ENCODE measurements at places on chromosomes 11 and 22. TPM values are rescaled to one million over a fixed set of nuclear protein-coding genes. Genes with fewer than 3 reads are reported as not detected.

DNA sequence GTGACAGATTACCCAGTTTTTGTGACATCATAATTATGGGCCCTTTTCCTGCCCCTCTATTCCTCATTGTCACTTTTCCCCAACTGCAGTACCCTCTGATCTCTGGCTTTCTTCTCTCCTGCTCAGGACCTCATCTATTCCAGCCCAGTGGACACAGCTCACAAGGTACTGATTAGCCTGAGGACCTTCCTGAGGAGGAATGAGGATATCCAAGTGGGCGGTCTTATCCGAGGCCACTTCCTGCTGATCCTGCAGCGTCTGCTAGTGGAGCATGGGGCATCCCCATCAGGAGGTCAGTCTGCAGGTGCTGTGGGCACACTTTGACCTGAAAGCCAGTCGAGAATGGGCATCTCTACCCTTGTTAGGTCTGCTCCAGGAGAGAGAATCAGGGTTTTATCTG, 24.5 kb upstream of the CCDC134 start:
- DNase-seq = no peak

DNA sequence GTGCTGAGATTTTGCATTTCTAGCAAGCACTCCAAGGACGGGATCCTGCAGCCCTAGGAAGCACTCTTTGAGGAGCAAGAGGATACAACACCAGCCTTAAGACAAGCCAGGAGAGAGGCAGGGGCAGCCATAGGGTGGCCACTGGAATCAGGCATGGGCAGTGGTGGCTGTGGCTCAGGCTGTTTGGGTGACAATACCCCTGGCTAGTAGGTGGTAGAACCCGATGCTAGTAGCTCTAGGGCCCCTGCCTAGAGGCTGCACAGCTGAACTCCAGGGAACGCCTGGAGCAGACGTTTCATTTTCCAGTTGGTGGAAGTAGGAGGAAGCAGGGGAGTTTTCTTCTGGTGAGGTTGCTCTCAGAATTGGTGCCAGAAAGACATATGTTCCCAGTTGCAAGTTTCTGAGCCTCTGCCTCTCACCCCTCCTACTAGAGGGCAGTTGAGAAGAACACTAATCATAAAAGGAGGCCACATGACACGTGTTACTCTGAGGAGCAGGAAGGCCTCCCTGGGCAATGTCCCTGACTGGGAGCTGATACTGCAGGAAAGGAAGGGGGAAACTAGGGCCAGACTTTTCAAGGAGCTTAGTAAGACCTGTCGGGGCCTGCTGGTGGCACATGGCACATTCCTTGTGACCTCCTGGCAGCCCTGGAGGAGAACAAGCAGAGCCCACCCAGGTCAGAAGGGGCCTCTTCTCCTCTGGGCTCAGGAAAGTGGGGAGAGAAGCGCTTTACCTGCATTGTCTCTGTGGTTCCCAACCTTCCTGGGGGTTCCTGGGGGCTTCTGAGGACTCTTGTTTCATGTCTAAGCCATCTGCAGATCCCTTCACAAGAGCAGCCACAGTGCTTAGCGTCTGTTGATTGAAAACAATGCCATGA, 56.6 kb upstream of the DRD2 start:
- no peak for DNase-seq

- DNase-seq = peak; percentile 57
Measured at GRCh38 chr22:36385491-36386350, 2.0 kb downstream of the MYH9 start.

DNA sequence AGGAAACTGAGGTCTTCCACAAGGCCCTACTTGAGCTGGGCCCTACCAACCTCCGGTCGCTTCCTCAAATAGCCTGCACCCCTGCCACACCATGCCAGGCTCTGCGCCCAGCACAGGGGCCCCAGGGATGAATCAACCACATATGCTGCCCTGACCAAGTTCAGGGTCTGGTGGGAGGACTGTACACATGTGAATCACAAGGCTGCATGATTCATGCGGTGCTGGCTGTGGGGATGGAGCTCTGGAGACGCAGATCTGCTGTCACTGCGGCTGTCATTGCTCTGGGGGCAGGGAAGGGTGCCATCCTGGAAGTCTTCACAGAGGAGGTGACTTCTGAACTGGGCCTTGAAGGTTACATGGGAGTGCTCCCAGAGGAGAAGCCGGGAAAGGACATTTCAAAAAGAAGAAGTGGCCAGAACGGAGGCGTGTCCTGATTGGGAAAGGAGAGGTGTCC, 21.5 kb downstream of the CYTH4 start:
- peak; percentile 32 for DNase-seq

GRCh38 chr11:89168396-89168795, 9.3 kb upstream of the TYR start:
- DNase-seq = no peak

GRCh38 chr22:32852395-32853251, 51.1 kb downstream of the TIMP3 start:
- DNase-seq = no peak

- no peak for DNase-seq
Measured at GRCh38 chr11:134640536-134640935, 228.5 kb upstream of the B3GAT1 start.

DNA sequence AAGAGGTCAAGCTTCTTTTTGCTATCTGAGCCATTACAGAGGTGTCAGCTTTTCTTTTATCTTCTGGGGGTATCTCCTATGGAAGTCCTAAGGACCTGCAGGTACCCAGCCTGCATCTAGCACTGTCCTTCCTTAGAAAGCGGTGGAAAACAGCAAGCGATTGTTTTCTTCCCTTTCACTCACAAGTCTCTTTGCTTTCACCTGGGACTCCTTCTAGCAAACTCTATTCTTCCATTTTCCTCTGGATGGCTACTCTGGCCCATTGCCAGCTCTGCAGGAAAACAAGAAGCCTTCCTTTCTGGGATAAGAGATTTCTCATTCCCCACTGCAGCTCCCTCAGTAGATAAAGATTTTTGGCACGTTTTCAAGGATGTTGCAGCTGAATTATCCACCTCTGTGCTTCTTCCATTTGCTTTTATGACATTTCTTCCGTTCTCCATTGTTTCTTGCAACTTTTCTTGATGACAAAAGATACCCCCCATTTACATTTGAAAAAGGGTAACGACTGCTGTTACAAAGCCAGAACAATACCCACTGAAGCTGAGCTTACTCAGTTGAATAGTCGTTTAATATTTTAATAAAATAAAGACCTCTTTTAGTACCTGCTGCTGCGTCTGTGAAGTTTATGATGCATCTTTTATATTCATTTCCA, 40.2 kb upstream of the BDNF start:
- no peak for DNase-seq

DNA sequence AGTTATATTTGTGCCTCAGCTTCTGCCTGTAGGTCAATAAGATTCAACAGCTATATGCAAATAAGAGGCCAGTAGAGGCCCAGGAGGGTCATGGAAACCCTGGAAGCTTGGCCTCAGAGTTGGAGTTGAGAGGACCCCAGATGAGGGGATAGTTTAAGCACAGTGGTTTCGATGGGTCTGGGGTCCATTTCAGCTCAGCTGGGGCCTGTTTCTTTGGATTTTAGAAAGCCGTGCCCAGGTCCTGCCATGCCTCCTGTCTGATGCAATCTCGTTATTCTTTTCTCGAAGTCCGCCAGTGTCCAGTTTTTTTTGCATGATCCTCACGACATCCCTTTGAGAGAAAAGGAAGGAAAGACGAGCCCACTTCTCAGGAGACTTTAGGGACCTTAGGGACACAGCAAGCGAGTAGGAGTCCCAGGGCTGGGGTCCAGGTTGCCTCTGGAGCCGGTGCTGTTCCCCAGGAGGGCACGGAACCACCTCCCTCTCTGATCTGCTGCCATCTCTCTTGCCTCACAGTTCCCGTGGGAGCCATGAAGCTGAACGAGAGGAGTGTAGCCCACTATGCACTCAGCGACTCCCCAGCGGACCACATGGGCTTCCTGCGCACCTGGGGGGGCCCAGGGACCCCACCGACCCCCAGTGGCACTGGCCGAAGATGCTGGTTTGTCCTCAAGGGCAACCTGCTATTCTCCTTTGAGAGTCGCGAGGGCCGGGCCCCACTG, 2.6 kb upstream of the SMDT1 start:
- DNase-seq = no peak

DNA sequence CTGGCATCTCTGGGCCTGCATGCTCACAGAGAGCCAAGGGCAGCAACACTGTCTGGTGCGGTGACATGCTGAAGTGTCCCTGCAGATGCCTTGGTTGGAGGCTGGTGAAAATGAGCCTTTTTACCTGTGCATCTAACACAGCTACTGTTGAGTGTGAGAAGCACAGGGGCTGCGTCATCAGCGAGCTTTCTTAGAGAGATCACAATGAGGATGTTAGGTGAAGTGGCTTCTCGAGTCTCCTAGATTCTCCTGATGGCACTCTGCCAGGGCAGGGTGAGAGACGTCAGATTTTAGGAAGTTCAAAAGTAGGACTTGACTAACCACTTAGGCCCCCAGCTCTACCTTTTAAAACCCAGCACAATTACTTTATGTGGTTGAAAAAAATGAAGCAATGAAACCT, 3.6 kb upstream of the SLC15A3 start:
- DNase-seq = no peak

DNA sequence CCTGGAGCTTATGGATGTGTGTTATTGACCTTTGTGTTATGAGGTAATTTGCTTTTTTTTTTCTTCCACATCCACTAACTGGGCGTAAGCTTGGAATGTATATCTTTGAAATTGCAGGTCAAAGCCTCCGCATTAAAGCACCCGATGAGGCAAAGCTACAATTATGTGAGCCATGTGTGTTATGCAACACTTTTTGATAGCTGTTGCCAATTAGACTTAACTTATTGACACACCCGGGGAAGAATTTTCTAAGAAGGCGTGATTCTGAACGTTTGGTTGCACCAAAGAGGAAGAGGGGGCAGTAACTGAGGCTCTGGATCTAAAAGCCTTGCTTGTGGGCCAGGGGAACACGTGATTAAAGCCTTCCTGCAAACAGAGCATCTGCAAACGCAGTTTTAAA, 610 bp upstream of the TEX12 start:
- peak; percentile 51 for DNase-seq

GRCh38 chr11:103862094-103862801, 174.2 kb upstream of the DDI1 start:
- no peak for DNase-seq

DNA sequence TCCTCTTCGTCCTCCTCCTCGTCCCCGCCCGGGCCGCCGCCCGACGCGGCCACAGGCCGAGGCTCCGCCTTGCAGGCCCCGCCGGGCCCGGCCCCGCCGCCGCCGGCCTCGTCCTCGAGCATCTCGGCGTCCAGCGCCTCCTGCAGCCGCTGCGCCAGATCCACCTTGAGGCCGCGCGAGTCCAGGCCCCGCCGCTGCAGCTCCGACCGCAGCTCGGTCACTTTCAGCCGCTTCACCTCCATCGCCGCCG, 417 bp downstream of the HNRNPUL2 start:
- no peak for DNase-seq

DNA sequence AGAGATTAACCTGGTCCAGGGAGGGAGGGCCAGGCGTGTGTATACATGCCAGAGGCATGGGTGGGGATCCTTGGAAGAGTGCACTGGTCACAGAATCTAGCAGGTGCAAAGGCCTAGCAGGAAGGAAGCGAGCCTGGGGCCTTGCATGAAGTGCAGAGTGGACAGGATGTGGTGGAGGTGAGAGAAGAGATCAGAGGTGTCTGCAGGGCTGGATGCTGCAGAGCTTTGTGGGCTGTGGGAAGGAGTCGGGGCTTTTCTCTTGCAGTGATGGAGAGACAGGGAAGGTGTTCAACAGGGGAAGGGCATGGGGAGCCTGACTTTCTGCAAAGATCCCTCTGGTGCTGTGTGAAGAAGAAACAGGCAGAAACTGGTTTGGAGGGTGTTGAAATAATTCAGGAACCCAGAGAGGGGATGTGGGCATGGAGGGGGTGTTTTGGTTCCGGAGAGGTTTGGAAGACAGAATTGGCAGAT, 2.5 kb upstream of the TPST2 start:
- DNase-seq = no peak

- no peak for DNase-seq
Measured at GRCh38 chr22:25510876-25511275, 53.6 kb upstream of the GRK3 start.

DNA sequence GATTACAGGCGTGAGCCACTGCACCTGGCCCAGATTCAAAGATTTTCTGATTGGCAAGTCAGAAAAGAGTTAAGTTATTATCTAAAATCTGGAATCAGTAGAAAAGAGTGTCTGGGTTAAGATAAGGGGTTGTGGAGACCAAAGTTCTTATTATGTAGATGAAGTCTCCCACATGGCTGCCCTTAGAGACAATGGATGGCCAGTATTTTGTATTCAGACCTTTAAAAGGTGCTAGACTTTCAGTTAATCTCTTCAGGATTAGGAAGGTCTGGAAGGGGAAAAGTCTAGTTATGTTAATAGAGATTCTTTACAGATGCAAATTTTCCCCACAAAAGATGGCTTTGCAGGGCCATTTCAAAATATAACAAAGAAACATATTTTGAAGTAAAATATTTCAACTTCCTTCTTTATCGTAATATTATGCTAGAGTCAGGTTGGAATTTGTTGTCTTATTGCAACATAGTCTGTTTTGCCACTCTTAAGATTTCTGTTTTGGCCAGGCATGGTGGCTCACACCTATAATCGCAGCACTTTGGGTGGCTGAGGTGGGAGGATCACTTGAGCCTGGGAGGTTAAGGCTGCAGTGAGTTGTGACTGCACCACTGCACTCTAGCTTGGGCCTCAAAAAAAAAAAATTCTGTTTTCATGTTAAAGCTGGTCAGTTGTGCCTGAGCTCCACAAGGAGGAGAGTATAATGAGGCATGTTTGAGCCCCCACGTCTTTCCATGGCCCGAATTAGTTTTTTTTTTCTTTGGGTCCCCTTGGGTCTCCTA, 14.0 kb downstream of the GRAMD1B start:
- DNase-seq = no peak

GRCh38 chr22:46173152-46173551, 22.8 kb downstream of the PPARA start:
- no peak for DNase-seq

GRCh38 chr22:30906411-30906810, 62.2 kb downstream of the MORC2 start:
- DNase-seq = no peak

DNA sequence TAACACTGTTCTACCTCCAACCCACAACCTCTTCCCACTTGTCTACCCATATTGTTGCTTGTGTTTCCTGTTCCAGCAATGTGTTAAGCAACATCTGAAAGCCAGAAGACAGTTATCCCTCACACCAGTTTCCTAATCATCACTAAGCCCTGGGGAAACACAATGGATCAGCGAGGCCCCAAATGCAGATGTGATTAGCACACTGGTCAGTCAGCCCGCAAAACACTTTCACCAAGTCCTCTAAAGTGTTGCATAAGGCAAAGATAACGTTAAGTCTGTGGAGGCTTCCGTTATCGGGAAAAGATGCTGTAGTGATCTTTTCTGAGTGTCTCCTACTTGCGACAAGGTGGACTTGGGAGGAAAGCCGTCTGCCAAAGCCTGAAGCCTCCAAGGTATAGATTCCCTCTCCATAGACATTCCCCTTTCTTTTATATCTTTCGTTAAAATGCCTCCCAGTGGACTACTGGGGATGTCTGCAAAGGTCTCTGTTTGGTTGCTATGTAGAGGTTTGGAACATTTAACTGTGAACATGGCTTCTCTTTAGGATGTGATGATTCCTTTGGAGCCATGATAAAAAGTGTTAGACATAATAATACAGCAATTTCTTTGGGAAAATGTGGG, at the start of gene MS4A3:
Gene MS4A3, plus strand, starts transcription at position 317 of the 621 bp plus-strand sequence. CDS start 4,496 bp downstream, outside the sequence.
- DNase-seq = no peak

Gene MRGPRX3
- not detected for total RNA-seq

Gene SMIM35
- total RNA-seq = not detected

Gene CST6
- not detected for total RNA-seq

Gene PATE2
- total RNA-seq = not detected

Gene MSANTD2
- 6.8 TPM for total RNA-seq

Gene KCNE3
- total RNA-seq = 0.41 TPM

Gene FXYD2
- total RNA-seq = 107 TPM

Gene SLC25A45
- total RNA-seq = 3.4 TPM

Gene RIC3
- total RNA-seq = not detected

Gene CSRP3
- not detected for total RNA-seq

Gene MCHR1
- total RNA-seq = 0.28 TPM

Gene OLFML1
- 0.69 TPM for total RNA-seq
